ENCODE measurements at places on chromosomes 1 and 21.

- no peak for DNase-seq
These were observed 66.5 kb upstream of the ERRFI1 start for GRCh38 chr1:8092657-8093056.

GRCh38 chr1:72516826-72517225, 234.5 kb upstream of the NEGR1 start:
- no peak for DNase-seq

DNA sequence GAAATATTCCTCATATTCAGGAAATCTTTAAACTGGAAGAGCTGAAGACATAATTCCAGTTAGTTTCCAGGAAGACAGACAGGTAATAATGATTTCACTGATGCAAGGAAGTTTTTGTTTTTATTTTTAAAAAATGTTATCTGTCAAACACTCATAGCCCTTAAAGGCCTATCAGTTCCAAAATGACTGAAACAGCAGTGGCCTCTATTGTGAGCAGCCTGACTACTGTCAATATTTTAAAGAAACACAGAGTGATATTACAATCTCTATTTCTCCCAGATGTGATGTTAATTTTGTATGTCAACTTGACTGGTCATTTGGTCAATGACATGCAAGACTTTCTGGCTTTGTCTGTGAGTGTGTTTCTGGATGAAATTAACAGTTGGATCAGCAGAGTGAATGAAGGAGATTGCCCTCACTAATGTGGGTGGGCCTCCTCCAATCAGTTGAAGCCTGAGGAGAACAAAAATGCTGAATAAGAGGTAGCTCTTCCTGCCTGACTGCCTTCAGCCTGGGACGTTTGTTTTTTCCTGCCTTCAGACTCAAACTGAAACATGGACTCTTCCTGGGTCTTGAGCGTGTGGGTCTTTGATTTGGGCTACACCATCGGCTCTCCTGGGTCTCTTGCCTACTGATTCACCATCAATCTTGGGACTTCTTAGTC, 31.3 kb upstream of the SLC30A10 start:
- no peak for DNase-seq

- no peak for DNase-seq
These were observed 13.7 kb upstream of the LBR start for GRCh38 chr1:225441314-225442122.

DNA sequence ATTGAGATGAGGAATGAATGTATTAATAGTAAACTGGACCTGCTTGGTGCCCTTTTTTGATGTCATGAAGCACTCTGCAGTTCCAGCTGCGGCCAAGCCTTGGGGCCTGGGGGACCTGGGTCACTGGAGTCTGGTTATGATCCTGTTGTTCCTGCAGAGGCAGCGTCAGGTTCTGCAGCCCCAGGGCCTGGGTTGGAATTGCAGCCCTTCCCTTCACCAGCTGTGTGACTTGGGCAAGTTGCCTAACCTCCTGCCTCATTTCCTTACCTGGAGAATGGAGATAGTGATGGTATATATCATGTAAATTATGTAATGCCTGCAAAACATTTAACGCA, 9.1 kb upstream of the ATP5PO start:
- DNase-seq, result no peak

DNA sequence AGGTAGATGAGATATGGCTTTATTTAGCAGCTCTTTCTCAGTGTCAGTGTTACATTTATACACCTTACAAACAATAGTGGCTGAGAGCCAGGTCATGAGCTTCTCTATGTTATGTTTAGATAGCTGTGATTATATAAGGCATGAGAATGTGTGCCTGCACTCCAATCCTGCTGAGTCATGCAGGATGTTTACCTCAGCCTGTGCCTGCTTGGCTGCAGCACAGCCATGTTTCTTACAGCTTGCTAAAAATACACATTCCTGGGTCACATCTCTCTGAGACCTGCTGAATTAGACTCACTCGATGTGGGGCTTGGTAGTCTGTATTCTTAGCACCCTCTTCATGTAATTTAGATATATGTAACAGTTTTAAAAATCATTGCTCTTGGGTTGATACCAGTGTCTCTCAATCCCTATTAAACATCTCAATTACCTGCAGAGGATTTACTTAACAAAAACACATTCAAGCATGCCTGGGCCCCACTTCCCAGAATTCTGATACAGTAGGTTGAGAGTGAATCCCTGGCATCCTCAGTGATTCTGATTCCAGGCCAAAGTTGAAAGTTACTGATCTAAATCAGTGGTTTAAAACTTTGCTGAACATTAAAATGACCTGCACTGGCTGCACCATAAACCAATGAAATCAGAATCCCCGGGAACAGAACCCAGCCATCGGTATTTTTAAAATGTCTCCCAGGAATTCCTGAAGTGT, 107.5 kb downstream of the GDAP2 start:
- no peak for DNase-seq

DNA sequence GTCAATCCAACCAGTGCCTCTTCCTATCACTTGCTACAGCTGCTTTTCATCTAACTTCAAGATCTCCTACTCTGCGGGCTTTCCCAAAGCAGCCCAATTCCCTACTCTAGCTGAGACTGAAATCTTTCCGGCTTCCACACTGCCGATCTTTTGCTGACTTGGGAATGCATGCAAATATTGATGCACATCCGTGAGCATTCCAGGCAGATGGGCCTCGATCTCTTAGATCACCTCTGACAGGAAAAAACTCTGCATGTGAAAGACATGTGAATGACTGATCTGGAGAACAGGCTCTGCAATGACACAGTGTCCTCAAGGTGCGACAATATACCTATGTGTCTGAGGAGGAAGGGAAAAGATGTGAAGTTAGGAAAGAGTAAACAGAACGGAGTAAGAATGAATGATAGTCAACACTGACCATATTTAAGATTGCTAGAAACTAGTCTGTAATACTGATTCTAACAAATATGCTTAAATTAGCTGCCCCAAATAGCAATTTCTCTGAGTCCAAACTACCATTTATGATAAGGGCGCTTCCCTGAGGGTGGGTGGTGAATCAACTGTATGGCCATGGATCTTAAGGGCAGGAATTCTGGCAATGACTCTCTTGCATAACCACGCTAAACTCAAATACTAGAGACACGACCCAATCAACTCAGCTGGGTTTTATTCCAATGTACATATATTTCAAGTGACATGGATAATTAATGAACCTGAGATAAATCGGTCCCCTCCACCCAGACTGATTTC, 8.4 kb downstream of the TAF5L start:
- DNase-seq, result no peak

GRCh38 chr1:91799159-91799558, 86.8 kb downstream of the TGFBR3 start:
- DNase-seq, result no peak

Measured in amniotic stem cell (primary cell).